ENCODE measurements at places on chromosomes 7 and 10.

DNA sequence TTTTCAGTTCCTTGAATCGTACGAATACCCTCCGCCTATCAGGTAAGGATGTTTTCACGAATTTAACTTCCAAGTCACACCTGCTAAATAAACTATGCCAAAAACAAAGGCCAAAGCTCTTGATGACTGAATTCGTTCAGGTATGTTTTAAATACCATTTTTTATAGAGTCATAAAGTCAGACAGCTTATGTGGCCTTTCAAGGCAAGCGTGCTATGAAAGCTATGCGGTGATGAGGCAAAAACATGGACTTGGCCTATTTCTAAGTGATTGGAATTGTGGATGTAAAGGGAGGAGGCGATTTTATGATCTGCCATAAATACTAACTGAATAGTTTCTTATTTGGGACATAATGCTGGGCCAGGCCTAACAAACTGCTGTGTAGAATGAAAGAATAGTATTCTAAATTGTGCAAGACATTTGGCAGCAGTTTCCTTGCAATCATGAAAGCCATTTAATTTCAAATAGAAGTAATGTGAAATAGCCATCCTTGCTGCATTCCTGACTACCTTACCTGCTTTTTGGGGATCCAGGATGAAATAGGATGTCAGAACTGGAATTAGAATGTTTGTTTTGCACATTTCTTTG lies 14.0 kb downstream of the SLC39A12 start:
- DNase-seq = no peak

DNA sequence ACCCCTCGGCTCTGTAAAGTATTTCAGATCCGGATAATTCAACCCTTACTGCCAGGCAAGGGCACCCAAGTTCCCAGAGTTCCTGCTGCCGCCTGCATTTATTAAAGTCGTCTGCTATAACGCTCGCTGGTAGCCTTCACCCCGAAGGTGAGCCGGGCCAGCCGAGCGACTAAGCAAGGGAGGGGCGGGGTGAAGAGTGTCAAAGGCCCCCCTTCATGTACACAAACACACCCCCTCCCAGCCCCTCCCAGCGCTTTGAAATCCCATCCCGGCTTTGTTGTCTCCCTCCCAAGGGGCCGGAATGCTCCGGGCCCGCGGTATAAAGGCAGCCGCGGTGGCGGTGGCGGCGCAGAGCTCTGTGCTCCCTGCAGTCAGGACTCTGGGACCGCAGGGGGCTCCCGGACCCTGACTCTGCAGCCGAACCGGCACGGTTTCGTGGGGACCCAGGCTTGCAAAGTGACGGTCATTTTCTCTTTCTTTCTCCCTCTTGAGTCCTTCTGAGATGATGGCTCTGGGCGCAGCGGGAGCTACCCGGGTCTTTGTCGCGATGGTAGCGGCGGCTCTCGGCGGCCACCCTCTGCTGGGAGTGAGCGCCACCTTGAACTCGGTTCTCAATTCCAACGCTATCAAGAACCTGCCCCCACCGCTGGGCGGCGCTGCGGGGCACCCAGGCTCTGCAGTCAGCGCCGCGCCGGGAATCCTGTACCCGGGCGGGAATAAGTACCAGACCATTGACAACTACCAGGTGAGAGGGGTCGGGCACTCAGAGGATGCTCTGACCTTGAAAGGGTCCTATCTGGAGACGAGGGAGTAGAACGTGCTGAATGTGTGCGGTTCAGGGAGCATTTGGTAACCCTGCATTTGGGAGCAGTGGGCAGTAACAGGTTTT lies at the start of gene DKK1:
TSS of gene DKK1 (plus strand) at position 349 of the 889 bp plus-strand sequence. CDS start at position 503, 154 bp downstream.
- DNase-seq = peak; percentile 86

- DNase-seq = no peak
Observed at GRCh38 chr7:47885987-47886811, 62.1 kb downstream of the PKD1L1 start.

- DNase-seq = no peak
Observed at GRCh38 chr10:96999987-97000386, 167.9 kb downstream of the LCOR start.

DNA sequence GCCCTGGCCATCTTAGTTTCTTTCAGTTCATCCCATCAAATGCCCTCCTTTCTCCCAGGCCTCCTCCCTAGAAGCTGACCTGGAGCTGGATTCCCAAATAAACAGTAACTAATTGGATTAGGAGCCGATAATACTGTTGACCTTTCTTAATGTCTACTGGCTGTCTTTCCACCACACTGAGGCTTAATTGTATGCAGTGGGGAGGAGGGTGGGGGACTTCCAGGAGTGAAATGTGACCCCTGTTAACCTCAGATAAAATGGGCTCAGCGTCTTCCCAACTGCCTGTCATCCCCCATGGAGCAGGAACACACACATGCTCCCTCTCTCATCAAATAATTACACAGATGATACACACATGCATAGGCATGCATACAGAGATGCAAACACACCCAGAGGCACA lies 53.7 kb upstream of the LBX1 start:
- DNase-seq = no peak

GRCh38 chr10:116748041-116748440 lies 5.7 kb upstream of the HSPA12A start:
- DNase-seq = peak; percentile 13

- peak; percentile 26 for DNase-seq
Observed at GRCh38 chr7:17530741-17531421, 232.4 kb downstream of the AHR start.

GRCh38 chr10:80686734-80687475 lies 149.2 kb downstream of the SH2D4B start:
- no peak for DNase-seq

- no peak for DNase-seq
Observed at GRCh38 chr10:86670290-86670811, 2.0 kb downstream of the LDB3 start.

DNA sequence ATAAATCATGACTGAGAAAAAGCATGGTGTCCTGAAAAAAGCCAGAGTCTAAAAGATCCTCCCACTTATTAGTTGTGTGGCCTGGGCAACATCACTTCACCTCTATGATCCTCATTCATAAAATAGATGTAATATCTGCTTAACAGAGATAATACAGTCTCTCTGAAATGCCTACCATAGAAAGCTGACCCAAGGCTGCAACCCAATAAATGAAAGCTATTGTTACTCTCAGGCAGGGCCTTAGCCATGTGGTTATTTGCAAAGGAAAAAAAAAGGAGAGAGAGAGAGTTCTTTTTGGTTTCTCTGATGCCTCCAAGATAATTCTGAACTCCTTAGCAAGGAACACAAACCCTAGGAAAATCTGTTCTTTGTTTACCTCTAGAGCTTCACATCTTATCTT lies 7.9 kb downstream of the FAM13C start:
- DNase-seq = no peak

GRCh38 chr10:127142136-127142535 lies 54.3 kb downstream of the INSYN2A start:
- no peak for DNase-seq
